NCI-H2081 treated with DMSO at 0.1 percent for 48 hours (cell line): ENCODE measurements at places on chromosomes 4 and X.

DNA sequence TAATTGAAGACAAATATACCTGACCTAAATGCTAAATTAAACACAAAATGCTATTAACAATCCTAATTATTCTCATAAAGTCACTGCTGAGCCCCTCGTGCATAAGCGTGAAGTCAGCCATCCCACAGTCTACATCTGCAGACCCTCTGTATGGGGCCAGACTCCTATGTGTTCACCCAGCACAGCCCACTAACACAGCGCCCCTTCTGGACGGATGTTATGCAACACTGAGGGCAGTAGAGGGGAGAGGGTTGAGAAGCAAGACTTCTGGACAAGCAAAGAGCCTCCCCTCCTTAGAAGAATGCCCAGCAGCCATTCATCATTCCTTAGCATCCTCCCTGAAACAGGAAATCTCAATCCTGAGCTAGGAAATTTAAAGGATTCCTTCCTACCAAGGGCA, 7.9 kb downstream of the TRPC3 start:
- DNase-seq = no peak

DNA sequence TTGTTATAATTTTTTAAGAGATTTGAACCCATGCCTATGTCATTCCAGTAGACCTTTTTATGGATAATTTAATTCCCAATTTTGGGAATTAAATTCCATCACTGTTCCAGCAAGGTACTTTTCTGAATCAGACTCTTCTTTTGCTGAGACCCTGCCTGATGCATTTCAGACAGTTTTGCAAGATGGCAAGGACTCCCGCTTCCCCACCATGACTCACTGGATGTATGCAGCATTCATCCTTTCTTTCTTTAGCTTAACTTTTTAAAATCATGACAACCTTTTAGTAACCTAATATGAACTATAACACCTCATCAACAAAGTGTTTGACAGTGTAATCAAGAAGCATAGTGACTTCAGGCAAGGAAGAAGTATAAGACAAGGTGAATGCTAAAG, 178.1 kb upstream of the LEF1 start:
- DNase-seq = no peak

DNA sequence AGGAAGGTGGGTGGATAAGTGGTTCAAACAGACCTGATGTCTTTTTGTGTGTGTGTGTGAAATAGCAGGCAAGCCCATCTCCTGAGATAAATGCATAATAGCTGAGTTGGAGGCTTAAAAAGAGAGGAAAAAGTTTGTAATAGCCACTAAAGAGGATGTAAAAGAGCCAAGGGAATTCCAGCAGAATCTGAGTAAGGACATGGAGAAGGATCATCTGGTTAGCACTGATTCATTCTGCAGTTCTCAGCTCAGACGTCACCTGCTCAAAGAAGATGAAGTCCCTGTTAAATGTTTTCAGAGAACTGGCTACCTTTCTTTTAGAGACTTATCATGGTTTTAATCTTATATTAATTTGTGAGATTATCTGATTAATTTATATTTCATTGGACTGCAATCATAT, 21.0 kb upstream of the IL13RA2 start:
- DNase-seq = no peak

DNA sequence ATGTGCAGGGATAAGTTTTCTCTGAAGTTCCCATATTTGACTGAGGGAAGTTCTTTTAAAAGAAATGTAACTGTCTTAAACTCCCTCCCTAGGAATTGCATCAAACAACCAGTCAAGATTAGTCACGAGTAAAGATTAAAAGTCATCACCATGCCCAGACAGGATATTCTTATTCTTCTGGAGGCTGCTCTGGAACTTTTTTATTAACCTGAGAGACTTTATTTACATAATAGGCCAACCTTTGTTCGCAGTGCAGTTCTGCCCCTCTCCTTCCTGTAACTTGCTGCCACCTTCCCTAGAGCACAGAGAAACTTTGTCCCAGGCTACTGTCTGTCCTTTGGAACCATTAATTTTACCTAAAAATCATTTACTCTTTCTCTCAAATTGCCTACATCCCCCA, 9.8 kb upstream of the HERC3 start:
- DNase-seq = no peak

DNA sequence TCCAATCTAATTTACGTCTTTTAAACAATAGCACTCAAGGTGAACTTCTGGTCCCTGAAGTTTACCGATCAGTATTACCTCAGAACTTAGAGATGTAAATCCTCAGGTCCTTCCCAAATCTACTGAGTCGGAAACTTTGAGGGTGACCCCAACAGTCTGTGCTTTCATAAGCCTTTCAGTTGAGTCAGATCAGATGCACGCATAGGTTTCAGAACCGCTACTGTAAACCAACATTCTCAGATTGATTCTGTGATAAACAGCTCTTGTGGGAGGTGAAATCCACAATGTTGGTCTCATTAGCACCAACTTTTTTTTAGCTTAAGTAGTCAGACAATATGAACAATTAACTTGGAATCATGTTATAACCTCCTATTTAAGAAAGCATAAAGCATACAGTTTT, 86.0 kb downstream of the WWC2 start:
- DNase-seq = no peak

- no peak for DNase-seq
Measured at GRCh38 chrX:115630204-115630603, 69.2 kb downstream of the PLS3 start.
